Naive thymus-derived CD8-positive, alpha-beta T cell (primary cell): ENCODE measurements at places on chromosomes 2 and 18.

GRCh38 chr2:202115479-202115971, 42.5 kb downstream of the KIAA2012 start:
- no peak for DNase-seq

GRCh38 chr2:105919826-105920225, 175.1 kb downstream of the NCK2 start:
- peak; percentile 72 for DNase-seq

DNA sequence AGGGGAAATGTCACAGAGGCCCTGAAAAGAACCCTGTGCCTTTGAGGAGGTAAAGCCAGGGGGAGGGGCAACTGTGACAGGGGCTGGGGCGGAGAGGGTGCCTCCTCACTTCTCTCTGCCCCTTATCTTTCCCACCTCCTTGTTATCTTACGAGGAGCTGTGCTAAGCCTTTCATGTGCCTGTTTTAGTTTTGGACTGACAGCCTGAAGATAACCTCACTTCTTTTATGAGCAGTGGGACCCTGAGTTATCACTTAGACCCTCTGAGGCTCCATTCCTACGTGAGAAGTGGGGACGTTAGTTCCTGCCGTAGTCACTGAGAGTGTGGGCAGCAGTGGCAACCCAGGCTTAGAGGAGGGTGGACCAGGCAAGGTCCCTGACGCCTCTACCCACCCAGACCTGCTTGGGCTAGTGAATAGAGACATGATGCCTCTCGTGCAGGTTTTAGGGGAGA, 39.5 kb upstream of the LBH start:
- DNase-seq: no peak

DNA sequence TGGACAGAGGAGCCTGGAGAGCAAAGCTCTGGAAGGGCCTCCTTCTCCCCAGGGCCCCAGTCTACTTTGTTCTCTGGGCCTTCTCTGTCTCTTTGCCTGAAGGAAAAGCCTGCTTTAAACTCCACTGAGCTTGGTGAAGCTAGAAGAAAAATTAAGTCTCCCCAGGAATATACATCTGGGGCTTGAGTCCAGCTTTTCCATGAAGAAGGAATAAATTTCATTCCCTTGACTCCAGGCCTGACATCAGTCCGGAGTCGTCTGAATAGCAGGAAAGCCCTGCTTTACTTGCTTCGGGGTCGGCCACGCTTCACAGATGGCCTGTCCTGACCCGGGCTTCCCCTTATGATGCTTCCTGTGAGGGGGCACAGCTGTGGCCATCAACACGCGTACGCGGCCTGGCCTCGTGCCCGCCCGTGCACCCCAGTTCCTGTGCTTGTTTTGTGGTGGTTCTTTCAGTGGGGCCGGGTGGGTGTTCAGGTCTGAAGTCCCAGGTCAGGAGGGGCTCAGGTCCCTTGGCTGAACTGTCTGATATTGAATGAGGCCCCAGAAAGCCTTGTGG, 73.6 kb downstream of the ACOXL start:
- no peak for DNase-seq

DNA sequence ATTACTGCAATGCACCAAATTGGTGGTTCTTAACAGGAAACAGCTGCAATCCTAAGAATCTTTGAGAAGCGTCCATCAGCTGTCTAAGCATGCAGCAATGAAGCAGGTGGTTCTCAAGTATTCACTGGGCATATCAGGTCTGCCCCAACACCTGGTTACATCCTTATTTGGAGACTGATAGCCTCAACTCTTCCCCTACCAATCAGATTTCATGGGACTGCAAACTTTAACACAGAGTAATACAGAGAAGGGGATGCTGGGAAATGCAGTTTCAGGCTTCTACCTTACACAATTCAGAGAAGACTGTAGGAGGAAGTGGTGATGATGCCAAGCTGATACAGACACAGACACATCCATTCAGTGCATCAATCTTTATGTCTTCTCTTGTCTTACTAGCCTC, 240.5 kb downstream of the BCL2 start:
- no peak for DNase-seq

GRCh38 chr18:10546557-10547300, 20.9 kb downstream of the NAPG start:
- DNase-seq: no peak
